ENCODE measurements at places on chromosomes 4 and X.

GRCh38 chr4:168361365-168362024 is 42.9 kb upstream of the DDX60 start:
- no peak for DNase-seq

GRCh38 chr4:159349332-159349731 is 246.5 kb downstream of the RAPGEF2 start:
- no peak for DNase-seq

DNA sequence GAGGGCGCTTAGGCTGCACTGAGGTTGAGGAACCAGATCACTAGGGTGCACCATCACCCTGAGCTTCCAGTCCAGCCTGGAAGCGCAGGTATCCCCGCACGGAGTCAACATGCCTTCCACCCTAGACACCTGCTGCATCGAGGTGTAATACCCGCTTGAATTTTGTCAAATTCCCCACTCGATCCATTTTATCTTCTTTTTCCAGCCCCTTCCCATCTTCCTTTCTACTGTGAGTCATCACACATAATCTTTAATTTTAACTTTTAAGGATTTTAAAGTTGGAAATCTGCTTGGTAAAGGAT is 821 bp downstream of the PLK4 start:
- no peak for DNase-seq

DNA sequence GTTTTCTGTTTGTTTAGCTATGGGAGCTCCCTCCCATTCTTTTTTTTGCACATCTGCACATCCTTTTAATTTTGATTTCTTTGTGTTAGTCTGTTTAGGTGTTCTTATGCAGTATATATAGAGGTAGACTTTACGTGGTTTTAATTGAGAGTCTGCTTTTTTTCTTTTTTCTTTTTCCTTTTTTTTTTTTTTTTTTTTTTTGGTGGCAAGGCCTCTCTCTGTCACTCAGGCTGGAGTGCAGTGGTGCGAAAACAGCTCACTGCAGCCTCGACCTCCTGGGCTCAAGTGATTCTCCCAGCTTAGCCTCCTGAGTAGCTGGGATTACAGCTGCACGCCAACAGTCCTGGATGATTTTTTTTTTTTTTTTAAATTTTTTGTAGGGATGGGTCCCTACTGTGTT is 68.2 kb downstream of the FAM193A start:
- no peak for DNase-seq

- DNase-seq: no peak
These were observed 330.9 kb upstream of the PPP1R2C start for GRCh38 chrX:43108828-43109227.

DNA sequence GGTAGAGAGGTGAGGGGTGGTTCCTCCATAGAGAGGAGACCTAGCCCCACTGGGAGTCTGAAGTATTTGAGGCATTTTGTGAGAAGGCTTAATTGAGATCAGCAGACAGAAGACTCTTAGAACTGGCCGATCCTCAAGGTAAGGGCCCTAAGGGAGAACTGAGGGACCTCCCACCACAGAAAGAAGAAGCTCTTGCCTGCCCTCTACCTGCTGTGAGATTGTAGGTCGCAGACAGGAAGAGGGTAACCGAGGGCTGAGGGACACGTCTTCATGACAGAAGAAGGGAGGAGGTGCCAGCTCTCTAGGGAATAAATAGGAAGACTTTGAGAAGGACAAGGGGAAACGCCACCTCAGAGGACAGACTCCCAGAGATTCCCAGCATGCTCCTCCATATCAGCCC is 24.1 kb upstream of the MAGEC1 start:
- no peak for DNase-seq

DNA sequence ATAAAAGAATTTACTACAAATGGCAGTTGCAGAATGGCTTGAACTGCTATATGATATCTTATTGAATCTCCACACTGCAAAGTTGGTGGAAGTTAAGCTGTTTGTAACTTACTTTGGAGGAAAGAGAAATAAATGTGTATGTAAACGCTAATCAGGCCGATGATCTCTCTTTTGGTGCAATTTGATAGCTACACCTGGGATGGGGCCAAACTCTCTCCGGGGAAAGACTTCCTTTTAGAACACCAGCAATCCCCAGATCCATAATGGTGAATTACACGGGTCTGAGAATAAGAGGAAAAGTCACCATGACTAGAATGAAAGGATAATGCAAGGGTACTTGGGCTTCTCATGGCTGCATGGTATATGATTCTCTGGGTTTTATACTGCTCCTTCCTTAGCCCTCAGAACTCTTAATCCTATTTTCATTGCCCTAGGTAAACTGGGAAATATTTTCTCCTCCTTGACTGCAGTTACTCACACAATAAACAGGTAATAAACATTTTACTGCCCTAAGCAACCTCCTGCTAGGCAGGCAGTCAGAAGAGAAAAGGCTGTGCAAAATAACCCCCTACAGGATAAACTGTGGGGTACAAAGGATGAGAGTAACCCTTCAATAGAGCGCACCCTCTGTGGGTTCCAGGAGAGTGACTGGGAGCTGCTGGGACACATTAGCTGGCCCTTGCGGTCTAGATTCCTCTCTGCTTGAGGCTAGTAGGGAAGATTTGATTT is 109.3 kb downstream of the MGST2 start:
- DNase-seq: no peak

DNA sequence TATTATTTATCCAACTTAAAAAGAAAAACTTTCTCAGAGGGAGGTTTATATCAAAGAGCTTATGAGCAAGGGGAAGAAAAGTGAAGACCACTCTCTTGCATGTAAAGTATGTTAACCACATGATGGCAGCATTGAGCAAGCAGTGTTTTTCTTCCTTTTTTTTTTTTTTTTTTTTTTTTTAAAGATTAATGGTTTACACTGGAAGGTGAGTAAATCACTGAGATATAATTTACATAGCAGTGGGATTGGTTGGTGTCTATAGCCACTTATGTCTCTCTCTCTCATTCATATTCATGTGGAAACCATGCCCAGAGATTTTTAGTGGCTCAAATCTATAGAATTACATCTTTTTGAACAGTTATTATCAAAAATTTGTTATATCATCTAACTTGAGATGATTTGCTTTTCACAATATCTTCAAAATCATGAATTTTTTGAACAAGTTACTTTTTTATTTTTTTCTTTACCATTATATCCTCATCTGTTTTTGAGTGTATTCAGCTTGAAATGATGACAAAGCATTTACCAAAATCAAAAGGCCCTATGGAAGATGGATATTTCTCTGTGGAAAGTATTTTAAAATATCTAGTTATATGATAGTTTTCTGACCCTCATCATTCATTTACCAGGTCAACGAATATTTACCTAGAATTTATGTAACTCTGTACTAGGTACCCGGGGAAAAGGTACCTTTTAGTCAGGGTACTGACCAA is 31.6 kb downstream of the MTHFD2L start:
- DNase-seq: no peak

GRCh38 chr4:149056615-149057014 is 614.4 kb upstream of the NR3C2 start:
- DNase-seq: no peak

- no peak for DNase-seq
These were observed 11.9 kb upstream of the HS3ST1 start for GRCh38 chr4:11440481-11441193.

DNA sequence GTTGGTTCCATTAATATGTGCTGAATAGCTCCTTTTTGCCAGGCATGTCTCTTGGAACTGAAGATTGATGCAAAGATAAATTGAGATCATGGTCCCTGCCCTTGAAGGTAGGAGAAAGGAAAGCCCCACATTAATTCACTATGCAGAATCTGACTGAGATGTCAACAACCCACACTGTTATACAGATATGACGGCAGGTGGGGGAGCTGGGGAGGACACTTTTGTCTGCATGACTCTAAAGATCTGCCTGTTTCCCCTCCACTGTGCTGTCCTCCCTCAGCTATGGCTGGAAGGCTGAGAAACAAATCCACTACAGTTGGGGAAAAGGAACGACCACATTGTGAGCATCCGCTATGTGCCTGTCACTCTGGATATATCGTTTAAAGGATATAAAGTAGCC is 36.3 kb upstream of the IGFBP7 start:
- no peak for DNase-seq

DNA sequence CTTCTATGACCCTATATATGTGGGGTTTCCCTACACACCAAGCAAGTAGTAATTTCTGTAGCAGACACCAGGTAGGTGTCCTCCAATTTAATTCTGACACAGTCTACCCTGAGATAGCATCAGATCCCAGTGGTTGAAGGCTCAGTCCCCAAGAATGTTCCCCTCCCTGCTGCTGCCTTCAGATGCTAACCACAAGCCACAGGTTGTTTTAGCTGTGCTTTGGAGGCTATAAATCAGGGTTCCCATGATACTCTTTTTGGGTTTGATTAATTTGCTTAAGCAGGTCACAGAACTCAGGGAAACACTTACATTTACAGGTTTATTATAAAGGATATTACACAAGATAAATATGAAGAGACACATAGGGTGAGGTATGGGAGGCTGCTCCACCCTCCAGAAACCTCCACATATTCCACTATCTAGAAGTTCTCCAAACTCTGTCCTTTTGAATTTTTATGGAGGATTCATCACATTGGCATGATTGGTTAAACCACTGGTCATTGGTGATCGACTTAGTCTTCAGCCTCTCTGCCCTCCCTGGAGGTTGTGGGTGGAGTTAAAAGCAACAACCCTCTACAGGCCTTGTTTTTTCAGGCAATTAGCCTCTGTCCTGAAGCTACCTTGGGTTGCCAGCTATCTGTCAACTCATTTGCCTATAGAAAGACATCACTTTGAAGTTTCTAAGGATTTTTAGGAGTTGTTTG is 50.8 kb downstream of the GRIA2 start:
- DNase-seq: no peak

DNA sequence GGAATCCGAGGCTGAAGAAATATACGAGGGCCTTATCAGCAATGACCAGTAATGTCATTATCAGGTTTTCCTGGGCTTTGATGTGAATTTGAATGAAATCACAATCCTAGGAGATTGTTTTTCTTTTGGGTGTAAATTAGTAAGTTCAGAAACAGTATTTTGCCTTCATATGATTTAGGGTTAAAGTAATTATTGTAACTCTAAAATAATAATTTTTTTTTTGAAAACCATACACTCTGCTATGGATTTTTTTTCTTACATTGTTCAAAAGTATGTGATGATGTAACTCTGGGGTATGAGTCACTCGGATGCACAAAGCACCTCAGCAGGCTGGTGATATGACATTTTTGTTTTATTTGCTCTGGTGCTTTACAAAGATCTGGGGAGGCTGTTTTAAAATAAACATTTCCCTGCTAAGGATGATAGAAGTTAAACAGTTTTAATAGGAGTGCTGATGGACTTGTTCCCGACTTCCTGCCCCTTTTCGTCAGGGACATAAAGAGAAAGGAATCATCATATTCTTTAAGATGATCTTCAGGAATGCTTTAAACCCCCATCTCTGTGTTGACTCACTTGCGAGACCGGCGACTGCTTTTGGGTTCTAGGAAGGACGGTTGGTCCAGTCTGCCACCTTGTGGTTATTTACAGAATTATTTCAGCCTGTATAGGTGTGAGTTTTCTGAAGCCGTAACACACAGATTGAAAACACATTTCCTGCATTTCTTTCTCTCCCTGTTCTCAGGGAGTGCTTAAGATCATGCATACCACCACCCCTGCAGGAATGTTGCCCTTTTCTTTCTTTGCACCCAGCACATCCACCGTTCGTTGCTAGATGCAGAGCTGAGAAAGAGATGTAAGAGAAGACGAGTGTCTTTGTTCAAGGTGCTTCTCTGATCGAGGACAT is 72.5 kb downstream of the RAPGEF2 start:
- DNase-seq: no peak

- DNase-seq: no peak
These were observed 11.8 kb upstream of the FAM53A start for GRCh38 chr4:1695913-1696312.

DNA sequence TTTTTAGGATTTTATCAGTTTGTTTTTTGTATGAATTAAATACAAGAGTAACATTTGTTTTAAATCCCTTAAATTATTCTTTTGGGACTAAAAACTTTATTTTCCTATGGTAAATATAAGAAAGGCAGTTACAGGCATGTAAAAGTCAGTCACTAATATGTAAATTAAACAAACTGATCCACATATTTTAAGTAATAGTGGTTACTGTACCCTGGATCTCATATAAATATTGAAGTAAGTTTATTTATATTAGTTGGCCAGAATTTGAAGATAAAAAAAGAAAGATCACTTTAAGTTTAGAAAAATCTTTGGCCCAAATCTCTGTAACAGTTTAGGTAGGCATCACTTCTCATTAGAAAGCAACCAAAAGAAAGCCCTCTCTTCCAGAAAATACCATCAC is 45.8 kb downstream of the LDB2 start:
- no peak for DNase-seq

GRCh38 chrX:13223868-13224567 is 95.8 kb downstream of the ATXN3L start:
- DNase-seq: no peak

- no peak for DNase-seq
These were observed 91.2 kb downstream of the FAM53A start for GRCh38 chr4:1592709-1593417.

DNA sequence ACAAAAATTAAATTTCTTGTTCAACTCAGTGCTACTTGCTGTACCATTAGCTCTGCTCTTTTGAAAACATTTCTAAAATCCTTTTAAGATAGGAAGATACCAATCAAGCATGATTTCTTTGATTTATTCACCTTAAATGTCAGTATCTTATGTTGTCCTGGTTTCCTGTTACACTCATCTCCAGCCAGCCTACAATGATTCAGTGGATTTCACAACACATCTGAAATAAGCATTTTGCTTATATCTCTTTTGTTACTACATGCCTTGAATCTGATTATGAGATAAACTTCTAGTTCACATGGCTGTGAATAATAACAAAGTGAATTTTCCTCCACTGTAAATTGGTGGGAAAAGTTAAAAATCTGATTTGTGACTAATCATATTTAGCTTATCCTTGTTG is 112.5 kb upstream of the BMP3 start:
- DNase-seq: no peak

DNA sequence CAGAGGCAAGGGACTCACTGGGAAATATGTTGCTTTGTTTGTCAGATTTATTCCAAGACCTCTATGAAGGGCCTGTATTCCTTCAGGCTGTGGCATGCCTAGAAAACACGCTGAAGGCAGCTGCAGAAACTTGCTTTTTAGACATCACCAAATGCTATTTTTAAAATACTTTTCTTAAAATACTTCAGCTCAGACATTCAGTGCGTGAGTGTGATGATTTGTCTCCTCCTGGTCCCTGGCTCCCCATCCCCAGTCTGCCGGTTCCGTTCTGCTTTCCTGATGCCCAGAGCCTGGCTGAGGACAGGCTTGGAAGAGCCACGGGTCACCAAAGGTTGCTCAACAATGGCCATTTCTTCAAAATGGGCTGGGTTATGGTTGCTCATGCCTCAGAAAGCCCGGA is 55.0 kb downstream of the PSAPL1 start:
- DNase-seq: no peak

GRCh38 chr4:1760521-1761071 is 32.5 kb upstream of the FGFR3 start:
- DNase-seq: no peak

Data from SIG-M5 (cell line).